ENCODE measurements at places on chromosomes 6 and 20.

DNA sequence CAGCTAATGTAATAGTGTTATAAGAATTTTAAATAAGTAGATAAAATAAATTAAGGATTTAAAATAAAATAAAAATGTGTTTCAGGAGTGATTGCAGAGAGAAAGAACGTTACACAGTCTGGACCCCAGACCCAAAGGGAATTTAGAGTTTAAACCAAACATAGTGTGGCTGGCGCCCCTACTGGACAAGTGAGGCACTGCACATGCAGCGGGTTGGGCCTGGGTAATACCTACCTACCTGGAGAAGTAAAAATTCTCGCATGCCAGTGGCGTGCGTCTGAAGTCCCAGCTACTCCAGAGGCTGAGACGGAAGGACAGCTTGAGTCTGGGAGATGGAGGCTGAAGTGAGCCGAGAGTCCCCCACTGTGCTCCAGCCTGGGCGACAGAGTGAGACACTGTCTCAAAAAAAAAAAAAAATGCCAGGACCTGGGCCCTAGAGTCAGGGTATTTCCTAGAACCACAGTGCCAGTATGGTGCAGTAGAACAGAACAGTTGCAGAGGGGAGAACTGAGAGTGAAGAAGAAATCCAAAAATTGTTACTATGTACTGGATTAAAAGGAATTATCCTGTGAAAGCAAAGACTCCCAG lies 71.4 kb upstream of the TCF21 start:
- peak; percentile 61 for DNase-seq

DNA sequence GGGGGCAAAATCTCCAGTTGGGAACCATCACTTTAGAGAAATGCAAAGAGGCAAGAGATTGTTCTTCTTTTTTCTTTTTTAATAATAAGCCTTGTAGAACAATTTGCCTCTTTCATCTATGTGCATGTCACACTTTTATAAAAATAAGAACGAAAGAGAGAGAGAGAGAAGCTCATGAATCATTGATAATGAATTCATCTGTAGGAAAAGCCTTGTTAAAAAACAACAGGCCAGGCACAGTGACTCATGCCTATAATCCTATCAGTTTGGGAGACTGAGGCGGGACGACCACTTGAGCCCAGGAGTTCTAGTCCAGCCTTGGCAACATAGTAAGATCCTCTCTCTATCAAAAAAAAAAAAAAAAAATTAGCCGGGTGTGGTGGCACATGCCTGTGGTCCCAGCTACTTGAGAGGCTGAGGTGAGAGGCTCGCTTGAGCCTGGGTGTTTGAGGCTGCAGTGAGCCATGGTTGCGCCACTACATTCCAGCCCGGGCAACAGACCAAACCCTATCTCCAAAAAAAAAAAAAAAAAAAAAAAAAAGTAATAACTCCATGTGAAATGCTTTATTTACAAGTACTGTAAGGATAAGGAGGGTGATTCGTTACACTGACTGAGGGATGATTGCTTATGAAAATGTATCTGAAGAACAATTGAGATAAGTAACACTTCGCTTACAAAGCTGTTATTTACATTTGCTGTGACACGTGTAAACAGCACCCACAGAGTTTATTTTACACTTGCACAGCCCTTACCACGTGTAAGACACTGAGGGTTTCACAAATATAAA lies 6.0 kb downstream of the CCN5 start:
- no peak for DNase-seq

DNA sequence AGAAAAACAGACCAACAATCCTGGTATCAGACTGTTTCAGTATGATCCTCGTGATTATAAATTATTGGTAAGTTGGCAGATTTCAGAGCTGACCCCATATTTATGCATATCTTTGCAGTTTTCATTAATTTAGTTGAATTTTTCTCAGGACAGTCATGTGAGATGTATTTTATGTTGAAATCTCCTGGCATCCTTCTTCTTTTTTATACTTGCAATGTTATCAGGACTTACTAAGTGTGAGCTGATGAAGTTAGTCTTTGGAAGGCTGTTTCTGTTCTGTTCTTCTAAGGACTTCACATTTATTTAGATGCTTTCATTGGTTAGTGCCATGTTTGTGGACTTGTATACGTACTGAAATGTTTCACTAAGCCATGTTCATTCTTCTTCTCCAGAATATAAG lies 17.2 kb downstream of the SMPDL3A start:
- no peak for DNase-seq

- peak; percentile 9 for DNase-seq
These were observed 31.8 kb upstream of the ELMO2 start for GRCh38 chr20:46438156-46438750.

DNA sequence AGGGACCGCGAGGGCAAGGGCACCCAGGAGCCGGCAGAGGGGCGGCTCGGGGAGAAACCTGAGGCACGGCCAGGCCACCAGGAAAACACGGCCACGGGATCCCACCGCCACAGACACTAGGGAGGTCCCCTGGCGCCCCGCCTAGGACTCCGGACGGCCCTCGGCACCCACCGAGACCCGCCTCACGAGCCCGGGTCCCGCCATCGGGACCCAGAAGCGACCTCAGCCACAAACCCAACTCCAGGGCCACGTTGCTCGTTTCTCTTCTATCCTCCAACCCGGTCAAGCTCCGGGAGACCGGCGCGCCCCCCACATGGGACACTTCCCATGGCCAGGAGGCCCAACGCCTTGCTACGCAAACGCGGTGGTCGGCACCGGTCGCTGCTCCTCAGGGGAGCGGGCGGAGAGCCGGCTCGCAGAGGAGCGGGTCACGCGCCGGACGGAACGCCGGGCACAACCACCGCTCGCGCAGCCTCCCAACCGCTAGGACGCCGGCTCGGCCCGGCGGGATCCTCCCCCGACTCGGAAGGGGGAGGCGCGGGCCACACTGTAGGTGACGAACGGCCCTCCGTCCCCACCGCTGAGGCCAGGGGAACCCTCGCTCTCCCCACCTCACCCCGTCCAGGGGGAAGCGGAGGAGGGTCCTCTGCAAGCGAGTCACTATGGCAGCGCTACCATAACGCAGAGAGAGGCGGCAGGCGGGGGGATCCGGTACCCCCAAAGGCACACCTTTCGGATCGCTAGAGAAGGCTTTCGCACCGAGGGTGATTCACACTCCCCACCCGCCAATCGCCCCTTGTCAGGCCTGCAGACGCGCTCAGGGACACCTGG lies 1514.1 kb upstream of the DEFB115 start:
- no peak for DNase-seq

DNA sequence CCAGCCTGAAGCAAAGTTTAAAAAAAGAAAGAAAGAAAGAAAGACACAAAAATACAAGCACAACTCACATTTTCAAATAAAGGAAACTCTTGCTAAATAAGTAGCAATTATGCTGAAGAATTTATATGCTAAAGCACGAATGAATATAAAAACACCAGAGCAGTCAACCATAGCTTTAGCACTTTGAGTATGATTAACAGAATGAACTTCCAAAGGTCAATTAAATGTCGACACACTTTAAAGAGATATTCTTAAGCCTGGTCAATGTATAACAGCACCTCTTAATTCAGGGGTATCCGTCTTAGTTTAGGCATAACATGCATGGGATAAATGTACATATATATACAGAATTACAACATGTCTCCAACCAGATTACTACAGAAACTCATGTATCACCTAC lies 125.9 kb downstream of the OGFRL1 start:
- no peak for DNase-seq

DNA sequence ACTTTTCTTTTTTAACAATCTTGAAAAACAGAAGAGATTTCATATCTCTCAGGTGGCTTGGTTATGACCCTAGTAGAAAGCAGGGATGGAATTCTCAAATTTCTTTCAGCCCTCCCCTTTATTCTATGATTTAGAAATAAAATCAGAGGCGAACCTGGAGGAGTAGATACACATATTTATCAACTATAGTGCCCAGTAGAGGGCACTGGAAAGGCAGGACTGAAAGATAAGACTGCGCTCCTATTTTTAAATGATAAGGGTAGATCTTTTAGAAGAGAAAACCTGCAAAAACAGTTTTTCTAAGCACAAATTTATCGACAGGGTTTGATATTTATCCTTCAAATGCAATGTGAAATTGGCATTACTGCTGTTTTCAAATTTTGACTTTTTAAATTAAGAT lies 1296.6 kb downstream of the EPHA7 start:
- DNase-seq = no peak

DNA sequence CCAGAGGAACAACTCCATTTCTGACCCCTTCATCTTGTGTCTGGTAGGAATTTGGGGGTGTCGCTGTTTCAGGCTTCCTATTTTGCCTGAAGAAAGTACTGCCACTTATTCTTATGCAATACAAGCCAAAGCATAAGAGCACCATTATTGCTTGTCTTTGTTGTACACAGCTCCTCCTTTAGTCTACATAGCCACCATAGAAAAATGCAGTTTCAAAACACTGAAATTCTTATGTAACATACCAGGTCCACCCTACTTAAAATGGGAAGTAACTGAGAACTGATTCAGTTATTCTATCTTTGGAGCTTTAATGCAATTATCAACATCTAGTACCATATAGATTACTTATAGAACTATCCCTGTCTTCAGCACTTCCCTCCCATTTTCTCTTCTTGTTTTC lies 255.5 kb downstream of the ARHGAP18 start:
- DNase-seq = no peak

GRCh38 chr20:16270989-16271388 lies 302.3 kb downstream of the KIF16B start:
- no peak for DNase-seq

- DNase-seq = no peak
These were observed 660.5 kb upstream of the MAN1A1 start for GRCh38 chr6:120010075-120010474.

- no peak for DNase-seq
These were observed 113.8 kb downstream of the SYCP2 start for GRCh38 chr20:59819496-59820203.

DNA sequence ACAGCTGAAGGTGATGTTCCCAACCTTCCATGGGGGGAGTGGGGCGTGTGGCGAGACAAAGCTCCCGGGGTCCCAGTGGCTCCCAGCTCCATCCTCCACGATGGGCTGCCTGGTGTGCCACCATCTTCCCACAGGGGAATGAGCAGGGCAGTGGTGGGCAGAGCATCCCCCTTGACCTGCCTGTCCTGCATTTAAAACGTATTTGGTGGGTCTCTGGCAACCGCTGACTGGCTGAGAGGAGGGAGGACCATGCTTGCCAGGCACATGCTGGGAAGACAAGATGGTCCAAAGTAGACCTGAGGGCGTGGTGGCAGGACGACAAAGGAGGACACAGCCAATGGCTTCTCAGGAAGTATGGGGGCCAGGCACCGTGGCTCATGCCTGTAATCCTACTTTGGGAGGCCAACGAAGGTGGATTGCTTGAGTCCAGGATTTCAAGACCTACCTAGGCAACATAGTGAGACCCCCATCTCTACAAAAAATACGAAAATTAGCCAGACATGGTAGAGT lies 4.9 kb downstream of the TLDC2 start:
- DNase-seq = no peak

DNA sequence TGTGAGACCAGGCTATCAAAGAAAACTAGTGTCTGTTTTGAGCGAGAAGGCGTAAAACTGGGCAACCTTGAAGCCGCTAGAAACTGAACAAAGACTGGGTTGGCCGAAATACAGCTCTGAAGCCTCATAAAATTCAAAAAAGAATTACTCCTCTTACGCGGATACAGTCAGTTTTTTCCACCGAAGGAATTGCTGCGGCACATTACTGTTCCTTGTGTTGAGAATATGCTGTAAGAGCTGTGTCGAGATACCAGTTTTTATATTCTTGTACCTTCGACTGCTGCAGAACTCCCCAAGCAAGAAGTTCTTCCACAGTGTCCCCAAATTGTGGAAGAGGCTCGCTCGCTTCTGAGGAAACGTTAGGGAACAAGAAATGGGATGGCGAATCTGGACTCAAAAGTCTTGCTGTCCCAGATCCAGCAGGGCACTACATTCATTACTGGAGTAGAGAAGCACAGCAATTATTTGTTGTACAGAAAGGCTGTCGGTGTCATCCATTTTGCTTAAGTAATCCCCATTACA lies 523 bp upstream of the COX7A2 start:
- no peak for DNase-seq

- no peak for DNase-seq
These were observed 115.0 kb downstream of the IRF4 start for GRCh38 chr6:506508-506907.

- no peak for DNase-seq
These were observed 16.6 kb upstream of the KIAA0408 start for GRCh38 chr6:127475823-127476176.

GRCh38 chr20:1427457-1428054 lies 34.7 kb upstream of the FKBP1A start:
- DNase-seq = no peak

- DNase-seq = no peak
These were observed 53.4 kb downstream of the HDGFL1 start for GRCh38 chr6:22622813-22623212.

DNA sequence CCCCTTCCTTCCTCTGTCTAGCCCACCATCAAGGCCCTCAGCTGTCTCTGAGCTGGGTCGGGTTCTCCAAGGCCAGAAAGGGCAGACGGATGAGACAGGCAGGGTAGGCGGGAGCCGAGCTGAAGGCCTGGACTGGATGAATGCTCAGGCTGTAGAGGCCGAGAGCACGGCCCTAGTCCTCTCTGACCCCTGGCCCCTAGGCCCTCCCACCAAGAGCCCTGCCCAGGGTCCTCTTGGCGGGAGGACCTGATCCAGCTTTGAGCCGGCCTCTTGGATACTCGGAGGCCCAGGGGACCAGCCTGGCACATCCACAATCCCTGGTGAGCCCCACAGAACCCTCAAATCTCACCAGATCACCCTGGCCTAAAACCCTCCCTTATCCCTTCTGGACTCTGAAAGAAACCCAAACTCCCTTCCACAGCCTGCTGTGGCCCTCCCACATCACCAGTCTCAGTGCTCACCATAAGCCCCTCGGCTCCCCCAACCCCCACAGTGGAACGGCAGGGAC lies 8.2 kb downstream of the ADISSP start:
- DNase-seq = no peak
